Transverse colon (tissue), 4 donors: ENCODE measurements at places on chromosomes 5 and 9. TPM values are rescaled to one million over a fixed set of nuclear protein-coding genes. Genes with fewer than 3 reads are reported as not detected.

DNA sequence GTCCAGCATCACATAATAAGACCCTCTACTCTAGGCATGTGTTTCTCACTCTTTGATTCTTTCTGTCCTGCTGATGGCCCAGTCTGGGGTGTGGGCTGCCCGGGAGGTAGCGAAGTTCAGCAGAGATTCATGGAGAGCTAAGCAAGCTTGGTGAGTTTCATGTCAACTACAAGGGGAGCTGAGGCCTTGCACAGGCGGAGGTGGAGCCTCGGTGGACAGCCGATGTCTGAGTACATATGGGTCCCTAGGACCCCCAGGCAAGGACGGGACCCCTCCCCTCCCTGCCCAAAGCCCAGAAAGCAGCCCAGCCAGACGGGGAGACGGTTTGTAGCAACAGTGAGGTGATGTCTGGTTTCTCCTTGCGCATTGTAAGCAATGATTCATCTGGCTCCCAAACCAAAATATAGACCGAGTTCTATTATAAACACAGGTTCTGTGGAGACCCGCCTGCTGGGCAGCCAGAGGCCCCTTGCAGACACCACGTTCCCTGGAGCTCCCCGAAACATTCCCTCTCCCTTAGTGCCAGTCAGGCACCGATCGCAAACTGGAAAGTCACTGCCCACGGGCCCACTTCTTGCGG lies 45.5 kb downstream of the COL27A1 start:
- no peak for DNase-seq

DNA sequence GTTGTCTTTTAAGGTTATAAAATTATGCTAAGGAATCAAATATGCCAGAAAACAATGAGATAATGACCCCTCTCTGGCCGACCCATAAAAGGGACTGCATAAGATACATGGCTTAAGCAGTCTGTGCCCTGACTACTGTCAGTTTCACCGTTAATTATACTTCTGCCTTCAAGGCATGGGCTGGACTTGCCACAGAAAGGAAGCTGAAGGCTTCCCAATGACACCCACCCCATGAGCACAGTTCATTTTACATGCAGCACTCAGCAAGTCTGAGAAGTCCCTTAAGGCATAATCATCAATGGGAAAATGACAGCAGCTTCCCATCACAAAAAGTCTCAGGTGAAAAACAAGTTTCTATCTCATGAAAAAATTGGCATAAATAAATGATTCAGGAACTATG lies 175.6 kb downstream of the GLIS3 start:
- no peak for DNase-seq

Gene SREK1IP1
- 8.5 TPM for total RNA-seq

Gene SLCO6A1
- total RNA-seq: not detected

GRCh38 chr5:141882594-141883183 lies 4.5 kb upstream of the PCDH1 start:
- peak; percentile 35 for DNase-seq

DNA sequence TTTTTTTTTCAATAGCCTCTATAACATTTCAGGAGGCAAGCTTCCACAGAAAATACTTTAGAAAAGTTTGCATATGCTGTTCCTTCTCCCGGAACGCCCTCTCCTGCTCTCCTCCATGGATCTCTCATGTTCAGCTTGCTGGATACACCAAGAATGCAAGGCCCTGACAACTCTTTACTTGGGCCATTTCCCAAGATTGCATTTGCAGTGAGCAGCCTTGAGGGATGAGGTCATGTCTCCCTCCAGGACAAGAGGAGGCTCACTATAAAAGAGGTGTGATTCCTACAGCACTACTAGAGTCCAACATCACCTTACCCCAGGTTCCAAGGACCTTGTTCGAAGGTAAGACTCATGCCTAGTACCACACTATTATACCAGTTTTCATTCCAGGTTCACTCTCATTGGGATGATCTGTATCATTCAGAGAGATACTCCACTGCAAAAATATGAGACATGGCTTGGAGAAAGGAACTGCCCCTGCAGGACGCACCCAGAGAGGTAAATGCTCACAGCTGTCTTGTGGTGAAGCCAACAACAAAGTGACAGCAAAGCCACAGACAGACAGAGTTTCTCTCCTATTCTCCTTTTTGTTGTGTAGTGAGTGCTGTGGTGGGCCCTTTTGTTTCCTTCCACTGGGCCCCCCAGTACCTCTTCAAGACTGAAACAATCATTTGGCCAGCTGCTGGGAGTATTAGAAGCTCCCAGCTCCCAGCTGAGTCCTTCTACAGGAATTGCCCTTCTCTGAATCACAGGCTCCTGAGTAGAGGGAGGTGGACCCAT lies 151.7 kb upstream of the ZNF366 start:
- DNase-seq: no peak

DNA sequence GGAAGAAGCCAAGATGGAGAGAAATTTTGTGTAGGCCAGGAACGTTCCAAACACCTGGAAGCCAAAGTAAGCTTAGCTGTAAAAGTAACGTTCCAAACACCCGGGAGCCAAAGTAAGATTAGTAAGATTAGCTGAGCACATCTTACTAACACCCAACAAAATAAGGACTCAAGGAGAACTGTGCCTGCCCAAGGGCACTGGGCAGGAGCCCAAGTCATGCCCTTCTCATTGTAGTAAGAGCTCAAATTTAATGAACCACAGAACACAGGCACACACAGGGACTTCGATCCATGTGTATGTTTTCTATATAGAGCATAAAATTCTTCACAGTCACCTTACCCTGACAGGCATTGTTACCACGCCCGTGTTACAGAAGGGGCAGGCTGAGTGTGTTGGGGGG lies 36.1 kb upstream of the NXNL2 start:
- no peak for DNase-seq
